Lung (tissue), 17 donors: ENCODE measurements at places on chromosomes 1 and 21. TPM values are rescaled to one million over a fixed set of nuclear protein-coding genes. Genes with fewer than 3 reads are reported as not detected.
A peak's percentile ranks its signal among the peaks of the same experiment; 100 is the strongest.

DNA sequence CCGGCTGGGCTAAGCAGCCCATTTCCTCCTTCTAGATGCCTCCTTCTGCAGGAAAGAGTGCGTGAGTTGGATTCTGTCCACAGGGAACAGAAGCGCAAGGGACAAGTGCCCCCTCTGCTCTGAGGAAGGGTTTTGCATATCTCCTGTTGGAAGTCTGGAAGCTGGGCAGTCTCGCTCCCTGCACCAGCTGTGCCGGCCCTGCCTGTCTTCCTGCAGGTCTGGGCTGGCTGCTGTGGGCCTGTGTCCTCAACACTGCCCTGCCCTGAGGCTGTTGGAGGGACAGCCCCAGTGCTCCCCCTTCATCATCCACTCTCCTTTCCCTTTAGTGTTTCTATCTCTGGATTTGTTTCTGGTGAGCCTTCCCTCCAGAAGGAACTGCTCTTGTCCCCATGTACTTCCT lies 21.8 kb downstream of the ADARB1 start:
- H3K27me3 ChIP-seq: no peaks in the 10 kb centered on the region
- H3K4me1 ChIP-seq: peaks cover 43% of the 10 kb centered on the region
- H3K36me3 ChIP-seq: no peaks in the 10 kb centered on the region
- no peak overlapping the region for H3K4me3 ChIP-seq
- no peak for DNase-seq

The OR2L3 gene
- not detected for total RNA-seq

The PLA2G4A gene
- 7.3 TPM for total RNA-seq

GRCh38 chr1:180247061-180247460 lies 17.0 kb downstream of the LHX4 start:
- no peaks in the 10 kb centered on the region for H3K4me1 ChIP-seq
- H3K4me3 ChIP-seq: no peak overlapping the region
- no peak for DNase-seq
- peaks cover 13% of the 10 kb centered on the region for H3K27me3 ChIP-seq
- H3K36me3 ChIP-seq: no peaks in the 10 kb centered on the region
- no peak overlapping the region for H3K27ac ChIP-seq

The TMPRSS3 gene
- total RNA-seq: 2.1 TPM

GRCh38 chr1:113031171-113031933 lies 41.6 kb upstream of the LRIG2 start:
- no peak for DNase-seq
- H3K36me3 ChIP-seq: no peaks in the 10 kb centered on the region
- no peaks in the 10 kb centered on the region for H3K27me3 ChIP-seq
- no peak overlapping the region for H3K27ac ChIP-seq

DNA sequence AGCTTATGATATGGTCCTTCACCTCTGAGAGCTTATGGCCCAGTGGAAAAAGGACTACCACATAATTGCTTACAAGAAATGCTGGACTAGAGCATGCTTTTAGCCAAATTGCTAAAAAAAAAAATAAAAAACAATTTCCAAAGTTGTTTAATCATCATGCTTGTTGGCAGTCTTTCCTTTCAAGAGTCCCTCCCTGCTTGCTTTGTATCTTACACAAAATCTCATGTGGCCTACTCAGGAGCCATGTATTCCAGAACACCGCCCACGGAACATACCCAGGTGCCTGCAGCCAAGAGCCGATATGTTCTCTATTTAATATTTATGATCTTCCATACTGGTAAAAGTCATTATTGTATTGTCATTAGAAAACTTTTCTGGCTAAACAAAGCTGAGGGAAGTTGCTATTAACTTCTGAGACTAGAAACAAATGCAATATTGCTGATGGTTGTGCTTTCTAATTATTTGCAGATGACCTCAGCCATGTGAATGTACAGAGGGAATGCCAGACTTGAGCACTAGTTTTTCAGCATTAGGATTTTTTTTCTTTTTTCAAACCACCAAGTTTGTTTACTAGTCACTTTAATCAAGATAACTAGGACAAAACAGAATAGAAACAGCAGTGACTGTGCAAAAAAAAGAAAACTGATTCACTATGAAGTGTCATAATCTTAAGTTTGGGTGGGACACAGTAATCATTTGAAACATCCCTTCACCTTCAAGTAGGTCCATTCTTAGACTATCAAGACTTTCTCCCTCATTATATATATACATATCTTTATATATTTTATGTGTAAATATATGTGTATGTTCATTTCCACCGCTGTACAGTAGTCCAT lies 129.3 kb upstream of the GORAB start:
- no peak overlapping the region for H3K4me3 ChIP-seq
- DNase-seq: no peak
- no peaks in the 10 kb centered on the region for H3K4me1 ChIP-seq

GRCh38 chr1:110874324-110875215 lies 1.6 kb downstream of the CD53 start:
- H3K27ac ChIP-seq: no peak overlapping the region
- H3K4me3 ChIP-seq: no peak overlapping the region
- no peaks in the 10 kb centered on the region for H3K36me3 ChIP-seq
- no peaks in the 10 kb centered on the region for H3K4me1 ChIP-seq

The NPPA gene
- total RNA-seq: not detected

The POGZ gene
- 59.7 TPM for total RNA-seq

The NTMT2 gene
- not detected for total RNA-seq

- no peaks in the 10 kb centered on the region for H3K4me1 ChIP-seq
- no peaks in the 10 kb centered on the region for H3K27me3 ChIP-seq
- DNase-seq: no peak
- peak overlapping the region; percentile 73 for H3K27ac ChIP-seq
- H3K36me3 ChIP-seq: no peaks in the 10 kb centered on the region
Observed at GRCh38 chr1:3187415-3188149, 118.6 kb downstream of the PRDM16 start.

The KANK4 gene
- total RNA-seq: 11.4 TPM

GRCh38 chr1:158185770-158186169 lies 5.1 kb downstream of the CD1D start:
- DNase-seq: no peak
- no peaks in the 10 kb centered on the region for H3K4me1 ChIP-seq
- no peak overlapping the region for H3K4me3 ChIP-seq
- no peaks in the 10 kb centered on the region for H3K36me3 ChIP-seq
- no peak overlapping the region for H3K27ac ChIP-seq

DNA sequence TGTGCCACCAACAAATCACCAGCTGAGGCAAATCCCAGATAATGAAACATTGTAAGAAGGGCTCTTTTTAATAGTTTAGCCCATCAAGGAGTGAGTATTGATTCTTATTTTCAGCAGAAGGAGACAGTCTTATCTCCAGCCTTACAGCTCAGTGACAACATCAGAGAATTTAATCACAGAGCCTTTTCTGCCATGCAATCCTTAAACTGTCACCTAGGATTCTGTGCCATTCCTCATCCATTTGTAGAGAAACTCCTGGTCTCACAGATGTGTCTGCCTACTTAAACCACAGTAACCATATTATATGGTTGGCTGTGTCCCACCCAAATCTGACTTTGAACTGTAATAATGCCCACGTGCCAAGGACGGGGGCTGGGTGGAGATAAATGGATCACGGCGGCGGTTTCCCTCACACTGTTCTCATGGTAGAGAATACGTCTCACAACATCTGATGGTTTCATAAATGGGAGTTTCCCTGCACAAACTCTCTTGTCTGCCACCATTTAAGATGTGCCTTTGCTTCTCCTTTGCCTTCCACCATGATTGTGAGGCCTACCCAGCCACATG lies 217.7 kb downstream of the RERE start:
- H3K4me3 ChIP-seq: no peak overlapping the region
- H3K27ac ChIP-seq: peak overlapping the region; percentile 60
- no peaks in the 10 kb centered on the region for H3K27me3 ChIP-seq
- no peak for DNase-seq
- H3K36me3 ChIP-seq: no peaks in the 10 kb centered on the region

- no peak overlapping the region for H3K4me3 ChIP-seq
- peak; percentile 26 for DNase-seq
- H3K27ac ChIP-seq: no peak overlapping the region
- H3K27me3 ChIP-seq: peaks cover 10% of the 10 kb centered on the region
- no peaks in the 10 kb centered on the region for H3K36me3 ChIP-seq
Observed at GRCh38 chr1:3708791-3709190, 43.5 kb upstream of the CCDC27 start.

The CD48 gene
- total RNA-seq: 33.6 TPM

- peaks cover 39% of the 10 kb centered on the region for H3K36me3 ChIP-seq
- DNase-seq: peak; percentile 37
- H3K27ac ChIP-seq: no peak overlapping the region
- H3K4me1 ChIP-seq: no peaks in the 10 kb centered on the region
- no peak overlapping the region for H3K4me3 ChIP-seq
Observed at GRCh38 chr1:55070293-55071164, 31.2 kb downstream of the PCSK9 start.

DNA sequence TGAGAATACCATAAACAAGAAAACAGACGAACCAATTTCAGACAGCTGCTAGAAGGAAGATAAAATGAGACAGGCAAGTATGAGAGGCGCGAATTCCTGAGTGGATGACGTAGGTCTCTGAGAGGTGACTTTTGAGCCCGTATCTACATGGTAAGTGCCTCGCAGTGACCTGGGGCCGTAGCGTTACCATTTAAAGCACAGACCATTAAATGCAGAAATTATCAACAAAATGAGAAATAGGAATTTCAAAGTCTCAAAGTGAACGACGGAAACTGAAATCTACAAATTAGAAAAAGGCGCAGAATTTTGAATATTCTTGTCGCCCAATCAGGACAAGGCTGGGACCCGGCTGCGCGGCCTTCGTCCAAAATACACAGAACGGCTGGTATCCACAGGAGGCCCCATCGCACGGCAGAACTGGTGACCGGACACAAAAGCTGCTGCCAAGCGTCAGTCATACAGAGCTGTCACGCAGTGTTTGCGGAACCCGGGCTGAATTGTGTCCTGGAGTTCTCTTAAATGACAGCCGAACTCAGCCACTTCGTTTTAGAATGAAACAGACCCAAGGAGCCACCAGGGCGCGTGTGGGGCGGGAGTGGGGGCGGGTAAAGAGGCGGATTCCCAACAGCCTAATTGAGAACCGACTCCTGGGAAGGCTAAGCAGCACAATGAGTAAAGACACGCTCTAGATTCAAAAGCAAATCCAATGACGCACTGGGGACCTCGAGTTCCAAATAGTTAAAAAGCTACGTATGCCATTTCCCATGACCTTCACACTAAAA lies 13.8 kb upstream of the BOLA1 start:
- no peaks in the 10 kb centered on the region for H3K36me3 ChIP-seq
- no peaks in the 10 kb centered on the region for H3K27me3 ChIP-seq
- peak overlapping the region; percentile 65 for H3K4me3 ChIP-seq
- peak overlapping the region; percentile 96 for H3K27ac ChIP-seq
- H3K4me1 ChIP-seq: no peaks in the 10 kb centered on the region

- H3K4me3 ChIP-seq: no peak overlapping the region
- H3K4me1 ChIP-seq: peaks cover 44% of the 10 kb centered on the region
- no peaks in the 10 kb centered on the region for H3K36me3 ChIP-seq
Observed at GRCh38 chr1:54294887-54295286, 94.9 kb downstream of the MRPL37 start.

GRCh38 chr1:17081439-17081838 lies 27.6 kb upstream of the SDHB start:
- no peak overlapping the region for H3K27ac ChIP-seq
- no peaks in the 10 kb centered on the region for H3K36me3 ChIP-seq
- H3K27me3 ChIP-seq: no peaks in the 10 kb centered on the region
- DNase-seq: no peak
- peaks cover 2% of the 10 kb centered on the region for H3K4me1 ChIP-seq
- H3K4me3 ChIP-seq: no peak overlapping the region

DNA sequence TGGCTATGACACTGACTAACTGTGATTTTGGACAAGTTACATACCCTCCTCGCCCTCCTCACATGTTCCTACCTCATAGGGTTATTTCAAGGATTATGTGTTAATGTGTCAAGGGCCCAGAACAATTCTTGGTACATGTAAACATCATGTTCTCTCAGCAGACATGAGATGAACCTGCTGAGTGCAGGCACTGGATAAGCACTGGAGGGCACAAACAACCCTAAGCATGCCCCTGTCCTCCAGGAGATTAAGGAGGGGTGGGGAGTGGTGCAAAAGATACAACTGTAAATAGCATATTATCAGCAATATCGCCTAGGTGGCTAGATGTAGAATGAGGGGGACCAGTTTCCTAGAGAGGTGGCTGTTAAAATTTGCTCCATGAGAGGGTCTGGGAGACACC lies 17.7 kb upstream of the RGS16 start:
- no peaks in the 10 kb centered on the region for H3K4me1 ChIP-seq
- H3K27me3 ChIP-seq: no peaks in the 10 kb centered on the region
- H3K4me3 ChIP-seq: no peak overlapping the region

The ZNF683 gene
- not detected for total RNA-seq

The EPHB2 gene
- total RNA-seq: 8.5 TPM

- no peaks in the 10 kb centered on the region for H3K27me3 ChIP-seq
- H3K36me3 ChIP-seq: no peaks in the 10 kb centered on the region
- peaks cover 6% of the 10 kb centered on the region for H3K4me1 ChIP-seq
- no peak overlapping the region for H3K4me3 ChIP-seq
- H3K27ac ChIP-seq: no peak overlapping the region
Observed at GRCh38 chr1:55951291-55951690, 628.1 kb downstream of the PLPP3 start.

DNA sequence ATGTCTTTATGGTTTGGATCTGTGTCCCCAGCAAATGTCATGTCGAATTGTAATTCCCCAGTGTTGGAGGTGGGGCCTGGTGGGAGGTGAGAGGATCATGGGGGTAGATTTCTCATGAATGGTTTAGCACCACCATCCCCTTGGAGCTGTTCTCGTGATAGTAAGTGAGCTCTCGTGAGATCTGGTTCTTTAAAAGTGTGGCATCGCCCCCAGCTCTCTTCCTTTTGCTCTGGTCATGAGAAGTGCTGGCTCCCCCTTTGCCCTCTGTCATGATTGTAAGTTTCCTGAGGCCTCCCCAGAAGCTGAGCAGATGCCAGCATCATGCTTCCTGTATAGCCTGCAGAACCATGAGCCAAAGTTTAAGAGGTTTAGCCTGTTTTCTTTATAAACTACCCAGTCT lies 11.2 kb upstream of the KCNE2 start:
- no peaks in the 10 kb centered on the region for H3K36me3 ChIP-seq
- no peak for DNase-seq
- H3K27ac ChIP-seq: no peak overlapping the region
- no peak overlapping the region for H3K4me3 ChIP-seq
- H3K4me1 ChIP-seq: no peaks in the 10 kb centered on the region

GRCh38 chr1:162565460-162565859 lies 3.9 kb downstream of the UAP1 start:
- no peaks in the 10 kb centered on the region for H3K27me3 ChIP-seq
- no peak overlapping the region for H3K27ac ChIP-seq
- peaks cover 16% of the 10 kb centered on the region for H3K4me1 ChIP-seq
- no peak overlapping the region for H3K4me3 ChIP-seq
- no peak for DNase-seq

GRCh38 chr1:231420299-231420958 lies 1.7 kb downstream of the EGLN1 start:
- H3K27me3 ChIP-seq: peaks cover 9% of the 10 kb centered on the region
- peak; percentile 62 for DNase-seq
- peak overlapping the region; percentile 100 for H3K27ac ChIP-seq
- H3K36me3 ChIP-seq: no peaks in the 10 kb centered on the region
- H3K4me1 ChIP-seq: peaks cover 26% of the 10 kb centered on the region
- H3K4me3 ChIP-seq: peak overlapping the region; percentile 76

GRCh38 chr1:77018761-77019160 lies 151.5 kb downstream of the ST6GALNAC5 start:
- no peak overlapping the region for H3K27ac ChIP-seq
- H3K27me3 ChIP-seq: no peaks in the 10 kb centered on the region
- no peaks in the 10 kb centered on the region for H3K36me3 ChIP-seq
- H3K4me3 ChIP-seq: no peak overlapping the region
- H3K4me1 ChIP-seq: no peaks in the 10 kb centered on the region
